ENCODE measurements at places on chromosomes 2 and 18.

GRCh38 chr2:97660044-97660774 lies 3.6 kb downstream of the ACTR1B start:
- no peak for DNase-seq

GRCh38 chr2:1872602-1873183 lies 128.4 kb upstream of the PXDN start:
- no peak for DNase-seq

DNA sequence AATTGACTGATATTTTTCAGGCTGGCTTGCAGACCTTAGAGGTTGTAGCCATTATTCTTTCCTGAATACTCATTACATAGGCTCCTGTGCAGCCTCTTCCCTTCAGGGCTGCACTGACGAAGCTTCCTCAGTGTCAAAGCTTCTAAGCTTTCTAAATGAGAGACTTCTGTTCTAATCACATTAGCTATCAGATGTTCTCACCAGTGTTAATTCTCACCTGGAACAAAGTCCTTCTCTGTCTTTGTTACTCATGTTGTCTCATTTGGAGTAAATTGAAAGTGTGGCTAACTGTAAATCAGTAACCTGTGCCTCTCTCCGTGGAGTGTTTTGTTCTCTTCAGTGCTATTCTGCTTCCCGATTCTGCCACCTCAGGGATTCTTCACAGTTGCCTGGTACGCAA lies 76.9 kb downstream of the MC4R start:
- no peak for DNase-seq

GRCh38 chr18:75927791-75928190 lies 500.3 kb upstream of the SMIM21 start:
- no peak for DNase-seq

DNA sequence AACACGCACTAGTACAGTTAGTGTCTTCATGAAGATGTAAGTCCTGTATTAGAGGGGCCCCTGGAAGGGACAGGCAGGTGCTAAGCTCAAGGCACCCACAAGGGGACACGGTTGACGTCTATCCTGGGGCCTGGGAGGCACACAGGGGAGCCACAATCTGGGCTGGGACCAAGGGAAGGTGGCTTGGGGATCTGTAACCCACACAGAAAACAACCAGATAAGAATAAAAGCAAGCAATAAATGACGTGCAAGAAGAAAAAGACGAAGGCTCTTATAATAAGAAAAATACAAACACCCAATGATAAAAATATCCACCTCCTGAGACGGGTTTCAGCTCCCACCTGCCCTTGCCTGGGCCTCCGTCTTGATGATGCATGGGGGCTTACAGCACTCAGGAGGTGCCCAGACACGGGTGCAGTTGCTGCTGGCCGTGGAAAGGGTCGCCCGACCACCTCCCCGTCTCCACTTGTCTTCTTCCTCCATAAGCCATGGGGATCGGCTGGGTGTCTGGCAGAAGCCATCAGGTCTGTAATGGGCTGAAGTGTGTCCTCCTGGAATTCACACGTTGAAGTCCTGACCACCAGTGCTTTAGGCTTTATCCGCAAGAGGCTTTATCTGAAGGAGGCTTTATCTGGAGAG lies 73.9 kb downstream of the TWIST2 start:
- DNase-seq: no peak

DNA sequence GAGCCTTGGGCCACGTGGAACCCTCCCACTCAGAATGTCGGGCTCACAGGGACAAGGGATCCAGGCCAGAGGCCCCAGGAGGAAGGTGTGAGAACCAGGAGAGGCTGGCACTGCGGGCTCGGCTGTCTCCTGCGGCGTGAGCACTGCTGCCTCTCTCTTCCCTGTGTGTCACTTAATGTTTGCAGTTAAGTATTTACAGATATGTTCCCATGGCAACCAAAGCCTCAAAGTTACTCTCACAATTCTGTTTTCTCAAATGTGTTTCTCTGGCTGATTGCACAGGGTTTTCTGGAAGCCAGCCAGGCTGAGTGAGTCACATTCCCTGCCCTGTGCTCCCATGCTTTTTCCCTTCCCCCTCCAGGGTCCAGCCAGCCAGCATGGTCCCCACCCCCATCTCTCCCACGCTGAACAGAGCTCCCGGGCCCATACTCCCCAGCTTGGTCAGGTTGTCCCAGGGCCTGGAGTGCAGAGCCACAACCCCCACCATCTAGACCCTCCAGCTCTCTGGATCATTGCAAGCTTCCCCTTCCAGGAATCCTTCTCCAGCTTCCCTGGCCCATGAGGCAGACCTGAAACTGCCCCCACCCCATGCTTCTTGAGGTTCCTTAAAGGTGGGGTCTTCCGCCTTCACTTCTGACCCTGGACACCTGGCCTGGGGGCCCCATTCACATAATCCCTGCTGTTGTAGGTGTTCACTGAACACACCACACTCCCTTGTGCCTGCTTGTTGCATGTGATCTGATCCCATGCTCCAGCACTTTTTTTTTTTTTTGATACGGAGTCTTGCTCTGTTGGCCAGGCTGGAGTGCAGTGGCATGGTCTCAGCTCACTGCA lies 265.9 kb downstream of the CELF4 start:
- peak; percentile 89 for DNase-seq

- DNase-seq: no peak
Measured at GRCh38 chr2:192854031-192854430, 659.3 kb upstream of the TMEFF2 start.

- no peak for DNase-seq
Measured at GRCh38 chr2:74685408-74685807, 31.4 kb downstream of the SEMA4F start.

DNA sequence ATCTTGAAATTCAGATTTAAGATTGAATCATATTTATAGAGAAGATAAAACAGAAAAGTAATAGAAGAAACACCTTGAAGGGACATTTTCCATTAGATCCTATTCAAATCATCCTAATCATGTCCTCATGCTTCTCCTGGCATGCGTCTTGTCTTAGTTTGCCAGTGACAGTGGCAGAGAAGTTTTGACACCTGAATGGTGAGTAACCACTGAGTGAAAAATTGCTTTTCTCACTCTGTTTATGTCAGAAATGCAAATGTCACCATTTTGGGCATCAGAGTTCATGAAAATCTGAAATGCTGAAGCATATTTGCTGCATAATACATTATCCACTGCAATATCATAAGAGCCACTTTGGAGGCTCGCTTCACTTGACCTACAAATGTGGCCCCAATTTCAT lies 63.0 kb upstream of the PLA2R1 start:
- no peak for DNase-seq

GRCh38 chr2:2698182-2699120 lies 367.4 kb upstream of the MYT1L start:
- DNase-seq: peak; percentile 48

DNA sequence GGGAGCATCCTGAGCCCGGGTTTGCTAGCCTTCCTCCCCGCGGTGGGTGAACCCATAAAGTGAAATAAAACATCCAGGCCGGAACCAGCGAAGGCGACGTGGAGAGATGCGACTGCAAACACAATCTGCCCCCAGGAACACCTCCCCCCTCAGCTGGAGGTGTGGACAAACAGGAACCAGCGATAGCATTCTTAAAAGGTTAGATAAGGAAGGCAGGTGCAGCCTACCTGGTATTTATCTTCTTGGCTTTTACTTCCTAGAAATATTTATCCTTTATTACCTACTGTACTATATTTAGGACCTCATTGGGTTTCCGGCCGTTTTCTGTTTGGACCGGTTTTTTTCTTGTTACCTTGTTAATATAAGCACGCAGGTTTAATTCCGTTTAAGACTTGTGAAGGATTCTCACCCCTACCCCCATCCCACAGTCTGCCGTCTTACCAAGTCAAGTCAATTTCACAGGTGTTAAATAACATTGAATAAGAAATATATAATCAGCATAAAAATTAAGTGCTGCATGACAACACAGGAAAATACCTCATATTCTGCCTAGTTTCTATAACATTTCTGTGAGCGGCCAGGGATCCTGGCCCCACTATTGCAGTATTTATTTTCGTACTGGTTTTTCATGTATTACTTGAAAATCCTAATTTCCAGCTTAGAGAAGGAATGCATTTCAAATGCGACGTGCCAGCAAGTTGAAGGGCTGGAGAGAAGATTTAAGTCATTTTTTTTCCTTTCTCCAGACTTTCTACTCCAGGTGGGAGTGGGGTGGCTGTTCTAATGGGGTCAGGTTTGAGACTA lies 224.0 kb upstream of the ID2 start:
- DNase-seq: no peak

GRCh38 chr2:197620133-197620532 lies 55.3 kb downstream of the RFTN2 start:
- no peak for DNase-seq

- no peak for DNase-seq
Measured at GRCh38 chr18:43596105-43596712, 318.9 kb upstream of the SYT4 start.

GRCh38 chr2:150432312-150432625 lies 55.2 kb downstream of the RND3 start:
- peak; percentile 12 for DNase-seq

GRCh38 chr2:60675301-60675700 lies 80.8 kb upstream of the PAPOLG start:
- DNase-seq: no peak

DNA sequence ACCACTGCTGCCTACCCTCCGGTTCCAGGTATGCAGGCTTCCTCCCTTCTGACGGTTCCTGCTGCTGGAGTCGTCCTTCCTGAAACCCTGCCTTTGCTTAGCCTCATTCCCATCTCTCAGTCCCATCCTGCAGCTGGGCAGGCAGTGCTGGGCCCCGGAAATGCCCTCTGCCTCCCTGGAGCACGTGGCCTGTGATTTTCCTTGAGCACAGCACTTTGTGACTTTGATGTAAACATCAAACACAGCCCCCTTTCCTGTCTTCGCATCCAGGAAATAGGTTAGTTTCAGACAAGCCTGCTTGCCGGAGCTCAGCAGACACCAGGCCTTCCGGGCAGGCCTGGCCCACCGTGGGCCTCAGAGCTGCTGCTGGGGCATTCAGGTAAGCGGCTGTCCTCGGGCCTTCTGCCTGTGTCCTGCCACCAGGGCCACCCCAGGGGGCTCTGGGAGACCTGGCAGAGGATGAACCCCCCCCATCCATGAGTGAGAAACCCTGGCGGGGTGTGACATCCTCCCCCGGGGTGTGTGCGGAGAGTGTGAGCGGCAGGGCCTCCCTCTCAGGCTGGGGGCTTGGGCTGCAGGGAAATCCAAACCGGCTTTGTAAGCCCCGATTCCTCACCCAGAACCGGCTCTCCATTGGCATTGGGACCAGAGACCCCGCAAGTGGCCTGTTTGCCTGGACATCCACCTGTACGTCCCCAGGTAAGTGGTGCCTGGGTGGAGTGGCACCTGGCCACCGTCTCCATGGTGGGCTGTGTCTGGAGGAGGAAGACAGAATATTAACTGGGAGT lies at the start of gene ZAP70:
TSS of gene ZAP70 (plus strand) at position 281 of the 788 bp plus-strand sequence. CDS start 10,461 bp downstream, outside the sequence.
- DNase-seq: no peak

GRCh38 chr2:200749631-200750322 lies 61.9 kb upstream of the BZW1 start:
- no peak for DNase-seq

Measured in BE2C (cell line).